ENCODE measurements at places on chromosomes 1 and 21.

DNA sequence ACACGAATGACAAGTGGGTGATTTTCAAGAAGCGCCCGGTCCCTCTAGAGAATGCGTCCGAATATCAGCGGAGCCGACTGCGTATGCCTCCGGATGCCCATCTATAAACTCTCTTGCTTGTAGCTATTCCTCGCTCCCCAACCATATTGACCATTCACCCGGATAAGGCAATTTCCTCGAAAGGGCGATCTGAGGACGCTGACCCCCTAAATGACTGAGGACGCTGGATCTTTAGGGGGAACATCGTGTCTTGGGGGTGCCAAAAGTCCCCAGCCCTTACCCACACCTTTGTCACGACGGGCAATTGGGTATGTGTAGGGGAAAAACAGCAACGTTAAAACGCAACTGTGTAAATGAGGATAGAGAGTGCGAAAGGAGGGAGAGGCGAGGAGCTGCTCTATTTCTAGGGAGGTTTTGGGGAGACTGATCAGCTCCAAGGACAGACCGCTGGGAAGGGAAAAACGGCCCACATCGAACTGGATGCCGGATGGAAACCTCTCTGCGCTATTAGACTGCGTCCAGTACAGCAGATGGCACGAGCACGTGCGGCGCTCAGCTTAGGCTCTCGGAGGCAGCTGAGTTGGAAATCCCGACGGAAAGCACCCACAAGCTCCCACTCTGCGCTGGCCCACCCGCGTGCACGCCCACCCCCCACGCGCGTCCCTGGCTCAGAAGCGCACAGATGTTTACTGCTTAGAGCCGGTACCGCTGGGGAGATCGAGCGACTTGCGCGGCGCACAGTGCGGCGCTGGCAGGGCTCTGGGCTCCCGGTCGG, 2.9 kb upstream of the PRRX1 start:
- peak; percentile 4 for DNase-seq

- no peak for DNase-seq
These were observed 8.7 kb downstream of the KIAA1614 start for GRCh38 chr1:180921386-180921785.

DNA sequence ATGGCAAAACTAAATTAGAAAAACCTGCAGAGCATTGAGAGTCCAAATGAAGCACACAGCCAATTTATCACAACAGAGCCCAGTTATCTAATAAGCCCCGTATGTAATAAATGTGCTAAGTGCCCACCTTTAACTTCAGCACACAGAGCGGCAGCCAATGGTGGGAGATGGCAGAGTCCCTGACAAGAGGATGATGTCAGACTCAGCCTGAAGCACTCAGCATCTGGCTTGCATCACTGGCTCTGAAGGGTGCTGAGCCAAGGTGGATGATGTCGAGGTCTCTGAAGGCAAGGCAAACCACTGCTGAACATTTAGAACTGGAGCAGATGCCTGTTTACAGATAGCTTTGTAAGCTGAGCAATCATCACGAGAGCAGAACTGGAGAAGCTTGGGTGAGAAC, 118.3 kb downstream of the NUF2 start:
- no peak for DNase-seq

- no peak for DNase-seq
These were observed 36.2 kb downstream of the KCNN3 start for GRCh38 chr1:154833841-154834240.

DNA sequence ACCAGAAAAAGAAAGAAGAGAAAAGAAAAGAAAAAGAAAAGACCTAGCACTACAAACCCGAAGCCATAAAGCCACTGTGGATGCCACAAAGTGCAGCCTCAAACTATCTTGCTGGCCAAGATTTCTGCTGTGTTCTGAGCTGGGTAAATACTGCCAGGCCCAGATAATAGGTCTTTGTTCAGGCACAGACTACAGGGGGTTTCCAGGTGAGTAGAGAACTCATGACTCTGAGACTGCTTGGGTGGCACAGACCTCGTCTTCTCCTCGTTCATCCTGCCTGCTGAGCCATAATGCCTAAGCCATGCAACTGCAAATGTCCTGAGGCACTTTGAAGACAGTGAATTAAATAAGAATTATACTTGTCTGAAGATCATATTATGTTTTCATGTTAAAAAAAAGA, 651.8 kb downstream of the LMO4 start:
- no peak for DNase-seq

DNA sequence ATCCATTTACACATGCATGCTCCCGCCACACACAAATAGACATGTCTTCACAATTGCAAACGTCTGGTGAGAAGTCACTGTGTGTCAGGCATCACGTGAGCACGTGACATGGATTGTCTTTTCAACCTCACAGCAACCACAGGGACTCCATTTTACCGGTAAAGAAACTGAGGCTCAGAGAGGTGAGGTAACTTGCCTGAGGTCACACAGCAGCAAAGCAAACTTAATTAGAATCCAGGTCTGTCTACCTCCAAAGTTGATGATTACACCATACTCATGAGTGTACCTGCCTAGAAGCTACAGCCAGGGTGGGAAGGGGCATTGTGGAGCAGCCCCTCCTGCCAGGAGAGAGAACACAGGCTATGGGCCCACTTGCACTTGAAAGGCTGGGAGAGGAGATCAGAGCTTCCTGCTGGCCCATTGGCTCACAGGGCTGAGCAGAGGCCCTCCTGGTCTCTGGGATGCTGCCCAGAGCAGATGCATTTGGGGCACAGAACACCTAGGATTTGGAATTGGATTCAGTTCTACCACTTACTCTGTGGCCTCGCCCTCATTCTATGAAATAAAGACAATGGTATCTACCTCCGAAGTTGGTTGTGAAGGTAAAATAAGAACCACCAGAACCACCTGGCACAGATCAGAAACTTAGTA, 44.4 kb upstream of the SELENON start:
- DNase-seq = no peak

GRCh38 chr1:231720652-231721325, 94.2 kb downstream of the DISC1 start:
- no peak for DNase-seq

DNA sequence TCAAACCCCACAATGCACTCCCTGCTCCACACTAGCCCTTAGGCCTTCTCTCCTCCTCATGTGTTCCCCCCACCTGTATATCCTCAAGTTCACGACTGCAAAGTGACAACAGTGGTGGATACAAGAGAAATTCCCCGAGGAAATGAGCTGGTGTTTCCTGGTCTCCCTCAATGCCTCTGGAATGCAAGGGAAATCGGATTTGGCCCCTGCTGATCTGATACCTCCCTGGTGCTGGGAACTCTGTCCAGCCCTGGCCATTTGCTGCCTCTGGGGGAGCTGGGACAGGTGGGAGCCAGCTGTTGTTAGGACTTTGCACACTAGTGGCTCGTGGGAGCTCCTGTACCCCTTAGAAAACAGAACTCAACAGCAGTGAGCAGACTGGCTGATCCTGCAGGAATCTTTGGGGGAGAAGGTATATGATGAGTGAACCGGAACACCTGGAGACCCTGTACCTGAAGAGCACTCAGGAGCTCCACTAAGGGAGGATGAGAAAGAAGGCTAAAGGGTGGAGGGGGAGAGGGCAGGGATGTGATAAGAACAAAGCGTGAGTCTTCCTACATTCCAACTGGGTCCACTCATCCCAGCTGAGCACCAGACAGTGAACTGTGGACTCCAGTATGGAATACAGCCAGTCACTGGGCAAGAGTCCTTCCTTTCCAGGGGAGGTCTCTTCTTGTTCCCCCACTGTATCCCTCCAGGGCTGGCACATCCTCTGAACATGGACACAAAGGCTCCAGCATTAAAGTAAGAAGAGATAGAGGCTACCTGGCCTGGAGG, 69.3 kb downstream of the PLXNA2 start:
- peak; percentile 66 for DNase-seq

GRCh38 chr1:206963119-206963712, 7.0 kb downstream of the FCAMR start:
- no peak for DNase-seq

DNA sequence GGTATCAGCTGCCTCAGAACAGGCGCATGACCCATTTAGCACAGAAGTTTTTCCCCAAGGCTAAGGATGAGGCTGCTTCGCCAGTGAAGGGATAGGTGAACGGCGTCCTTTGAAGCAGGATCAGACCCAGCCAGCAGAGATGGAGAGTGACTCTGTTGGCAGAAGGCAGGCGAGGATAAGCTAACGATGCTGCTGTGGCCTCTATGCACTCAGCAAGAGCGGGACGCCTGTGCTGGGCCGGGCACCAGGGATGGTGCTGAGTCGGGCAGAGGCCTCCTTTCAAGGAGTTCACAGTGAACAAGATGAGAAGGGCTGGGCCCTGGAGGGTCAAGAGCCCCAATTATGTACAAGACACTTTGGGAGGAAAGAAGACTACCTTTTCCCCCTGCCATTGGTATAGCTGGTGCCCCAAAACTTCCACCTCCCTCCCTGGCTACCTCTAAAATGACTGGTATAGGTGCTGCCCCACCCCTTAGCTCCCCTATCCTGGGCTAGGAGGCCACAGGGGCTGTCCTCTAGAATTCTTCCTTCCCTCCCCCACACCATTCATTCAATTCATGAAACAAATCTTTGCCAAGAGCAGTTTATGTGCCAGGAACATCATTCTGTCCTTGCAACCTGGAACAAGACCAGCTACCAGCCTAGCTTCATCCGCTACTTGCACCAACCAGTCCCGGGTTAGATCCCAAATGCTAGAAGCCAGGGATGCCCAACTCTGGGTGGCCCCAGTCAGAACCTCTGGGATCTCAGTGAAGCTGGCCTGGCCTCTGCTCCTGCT, 7.5 kb downstream of the XKR8 start:
- DNase-seq = no peak

GRCh38 chr1:102472520-102472919, 475.8 kb upstream of the OLFM3 start:
- DNase-seq = no peak

GRCh38 chr1:4630561-4630960, 23.8 kb upstream of the AJAP1 start:
- DNase-seq = no peak

DNA sequence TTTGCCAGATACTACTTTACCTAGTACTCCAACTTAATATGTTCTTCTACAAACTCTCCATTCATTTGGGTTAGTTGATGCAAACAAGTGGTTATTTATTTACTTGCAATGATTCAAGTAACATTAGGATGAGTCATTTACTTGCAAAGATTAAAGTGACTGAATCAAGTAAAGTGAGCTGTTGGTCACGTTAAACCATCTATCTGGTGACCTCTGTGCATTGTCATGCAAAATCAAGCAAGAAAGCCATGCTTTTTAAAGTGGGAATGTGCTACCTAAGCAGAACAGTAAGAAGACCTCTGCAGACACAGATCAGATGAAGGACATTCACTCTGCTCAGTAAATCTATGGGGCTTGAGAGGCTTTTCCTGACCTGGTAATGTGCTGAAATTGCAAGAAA, 254.7 kb downstream of the LRRIQ3 start:
- DNase-seq = peak; percentile 60

DNA sequence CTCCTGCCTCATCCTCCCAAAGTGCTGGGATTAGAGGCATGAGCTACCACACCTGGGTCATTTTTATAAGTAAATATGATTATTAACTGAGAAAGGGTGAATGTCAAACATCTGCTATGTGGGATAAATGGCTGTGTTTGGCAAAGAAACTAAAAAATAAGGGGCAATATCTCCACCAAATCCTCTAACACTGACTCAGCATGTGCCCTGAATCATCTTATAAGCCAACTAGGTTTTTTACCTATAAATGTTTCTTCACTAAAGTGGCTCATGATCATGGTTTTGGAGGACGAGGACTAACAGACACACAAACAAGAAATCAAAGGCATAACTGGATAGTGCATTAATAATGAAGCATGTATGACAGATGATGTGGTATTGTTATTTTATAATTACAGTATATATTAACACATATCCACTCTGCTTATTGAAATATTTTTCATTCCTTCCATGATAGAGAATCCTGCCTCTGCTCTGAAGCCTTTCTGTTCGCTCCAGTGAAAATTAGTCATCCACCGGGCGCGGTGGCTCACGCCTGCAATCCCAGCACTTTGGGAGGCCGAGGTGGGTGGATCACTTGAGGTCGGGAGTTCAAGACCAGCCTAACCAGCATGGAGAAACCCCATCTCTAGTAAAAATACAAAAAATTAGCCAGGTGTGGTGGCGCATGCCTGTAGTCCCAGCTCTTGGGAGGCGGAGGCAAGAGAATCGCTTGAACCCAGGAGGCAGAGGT, 11.7 kb upstream of the ARHGAP29 start:
- no peak for DNase-seq

DNA sequence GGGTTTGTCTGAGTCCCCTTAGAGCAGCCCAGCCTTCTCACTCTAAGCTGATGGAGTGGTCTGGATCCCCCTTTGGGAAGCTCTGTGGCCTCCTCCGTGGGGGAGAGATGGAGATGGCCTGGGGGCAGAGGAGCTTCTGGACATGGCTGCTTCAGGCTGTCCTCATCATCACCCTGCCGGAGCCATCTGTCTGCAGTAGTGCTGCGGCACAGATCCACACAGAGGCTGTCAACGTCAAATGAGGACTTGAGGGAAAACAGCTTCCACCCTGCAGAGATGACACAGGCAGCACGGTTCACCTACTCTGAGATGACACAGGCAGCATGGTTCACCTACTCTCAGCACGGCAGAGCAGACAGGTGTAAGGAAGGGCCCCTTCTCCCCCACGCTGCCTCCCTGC, 134.3 kb downstream of the IGSF21 start:
- no peak for DNase-seq

DNA sequence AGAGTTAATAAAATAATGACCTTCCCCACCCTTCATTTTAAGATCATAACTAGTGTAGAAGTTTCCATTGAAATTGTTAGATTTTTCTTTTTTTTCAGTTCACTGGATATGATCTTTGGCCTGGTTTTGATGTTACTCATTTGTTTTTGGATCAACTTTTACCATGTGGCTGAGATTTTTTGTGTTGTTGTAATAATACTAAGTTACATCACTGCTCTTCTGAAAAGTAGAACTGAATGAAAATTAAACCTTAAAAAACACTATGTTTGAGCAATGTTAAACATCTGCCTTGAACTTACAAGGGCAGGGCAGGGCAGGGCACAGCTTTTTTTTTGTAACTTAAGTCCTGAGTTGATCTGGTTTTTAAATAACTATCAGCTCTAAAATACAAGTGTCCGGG, 204.8 kb upstream of the ADAMTS5 start:
- DNase-seq = no peak

GRCh38 chr21:32256873-32257620, 21.8 kb downstream of the MIS18A start:
- peak; percentile 21 for DNase-seq

- DNase-seq = no peak
These were observed 25.5 kb upstream of the PRSS38 start for GRCh38 chr1:227790034-227790400.

- DNase-seq = no peak
These were observed 89.2 kb upstream of the MARK1 start for GRCh38 chr1:220438741-220439140.

DNA sequence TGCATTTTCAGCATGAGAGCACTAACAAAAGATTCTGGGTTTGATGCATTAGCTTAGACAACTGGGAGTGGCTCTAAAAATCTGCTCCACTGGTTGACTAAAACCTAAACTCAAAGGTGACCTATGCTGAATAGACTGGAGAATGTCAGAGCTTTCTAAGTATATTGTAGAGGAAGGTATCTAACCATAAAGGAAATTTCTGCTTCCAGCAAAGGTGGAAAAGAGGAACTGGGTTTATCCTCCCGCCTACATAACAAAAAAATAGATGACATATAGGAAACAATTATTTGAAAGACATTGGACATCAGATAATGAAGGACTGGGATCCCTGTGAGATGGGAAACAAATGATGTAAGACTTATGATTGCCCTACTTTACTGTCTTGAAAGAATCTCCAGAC, 35.8 kb upstream of the CR2 start:
- no peak for DNase-seq
